Stimulated activated CD8-positive, alpha-beta memory T cell treated with anti-CD3 and anti-CD28 coated beads, Interleukin-4, amount 100 ng/mL, for 1 hour (primary cell): ENCODE measurements at places on chromosomes 7 and 10.

GRCh38 chr7:80942261-80943041 lies 23.6 kb upstream of the SEMA3C start:
- no peak for DNase-seq

- DNase-seq = no peak
Measured at GRCh38 chr10:102650655-102651454, 6.6 kb downstream of the TRIM8 start.

GRCh38 chr7:100866729-100867039 lies 503 bp upstream of the TRIP6 start:
- DNase-seq = no peak

DNA sequence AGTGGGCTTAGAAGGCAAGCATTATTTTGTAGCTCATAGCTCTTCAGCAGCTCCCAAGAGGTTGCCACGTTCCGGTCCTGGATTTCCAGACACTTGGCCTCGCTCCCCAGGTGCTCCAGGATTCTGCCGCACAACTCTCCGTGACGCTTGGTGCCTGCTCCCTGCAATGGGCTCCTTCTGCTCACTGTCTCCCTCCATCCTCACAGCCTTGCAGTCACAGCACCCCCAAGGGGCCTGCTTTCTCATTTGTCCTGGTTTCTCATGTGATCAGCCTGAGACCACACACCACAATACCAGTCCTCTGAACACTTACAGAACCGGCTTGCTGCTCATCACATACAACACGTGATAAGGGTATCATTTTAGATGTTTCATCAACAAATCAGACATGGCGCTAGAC lies 9.8 kb downstream of the IGFBP3 start:
- DNase-seq = no peak

GRCh38 chr10:112115781-112116385 lies 67.7 kb downstream of the GPAM start:
- no peak for DNase-seq

DNA sequence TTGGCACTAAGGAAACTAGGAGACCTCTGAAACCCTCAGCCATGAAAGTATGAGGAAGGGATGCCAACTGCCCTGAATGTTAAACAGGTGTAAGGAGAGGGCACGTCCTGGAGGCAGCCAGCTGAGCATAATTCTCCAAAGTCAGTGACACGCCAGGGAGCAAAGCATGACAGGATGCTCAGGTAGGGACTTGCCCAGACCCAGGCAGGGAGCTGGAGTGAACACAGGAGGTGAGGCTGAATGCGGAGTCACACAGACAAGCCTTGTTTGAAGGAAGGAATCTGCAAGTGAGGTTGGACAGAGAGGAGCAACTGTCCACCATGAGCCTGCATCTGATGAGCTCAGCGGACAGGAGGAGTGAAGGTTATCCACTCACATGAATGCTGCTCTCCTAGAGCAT lies 41.5 kb downstream of the KLRG2 start:
- no peak for DNase-seq

DNA sequence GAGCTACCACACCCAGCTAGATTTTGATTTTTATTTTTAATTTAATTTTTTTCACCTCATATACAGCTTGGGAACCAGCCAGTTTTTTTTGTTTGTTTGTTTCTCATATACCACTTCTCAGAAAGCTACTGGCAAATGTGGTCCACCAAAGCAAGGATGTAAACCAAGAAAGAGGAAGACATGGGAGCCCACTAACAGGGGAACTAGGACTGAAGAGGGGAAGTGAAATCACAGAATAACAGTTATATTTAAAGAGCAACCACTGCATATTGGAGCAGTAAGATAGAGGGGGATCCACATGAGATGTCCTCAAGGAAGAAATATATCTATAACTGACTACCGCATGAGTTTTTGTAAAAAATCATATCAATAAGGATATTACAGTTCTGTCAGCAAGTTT lies 10.5 kb downstream of the CPVL start:
- DNase-seq = no peak

- no peak for DNase-seq
Measured at GRCh38 chr7:4959306-4959705, 319 bp upstream of the MMD2 start.
